Glomerular endothelial cell (primary cell): ENCODE measurements at places on chromosomes 3 and 15. TPM values are rescaled to one million over a fixed set of nuclear protein-coding genes. Genes with fewer than 3 reads are reported as not detected.

- DNase-seq = no peak
These were observed 29.1 kb downstream of the IRAK2 start for GRCh38 chr3:10193692-10194327.

- DNase-seq = no peak
These were observed 632 bp downstream of the MTHFS start for GRCh38 chr15:79896131-79896633.

GRCh38 chr15:89799011-89799911, 15.4 kb downstream of the ANPEP start:
- DNase-seq = no peak

DNA sequence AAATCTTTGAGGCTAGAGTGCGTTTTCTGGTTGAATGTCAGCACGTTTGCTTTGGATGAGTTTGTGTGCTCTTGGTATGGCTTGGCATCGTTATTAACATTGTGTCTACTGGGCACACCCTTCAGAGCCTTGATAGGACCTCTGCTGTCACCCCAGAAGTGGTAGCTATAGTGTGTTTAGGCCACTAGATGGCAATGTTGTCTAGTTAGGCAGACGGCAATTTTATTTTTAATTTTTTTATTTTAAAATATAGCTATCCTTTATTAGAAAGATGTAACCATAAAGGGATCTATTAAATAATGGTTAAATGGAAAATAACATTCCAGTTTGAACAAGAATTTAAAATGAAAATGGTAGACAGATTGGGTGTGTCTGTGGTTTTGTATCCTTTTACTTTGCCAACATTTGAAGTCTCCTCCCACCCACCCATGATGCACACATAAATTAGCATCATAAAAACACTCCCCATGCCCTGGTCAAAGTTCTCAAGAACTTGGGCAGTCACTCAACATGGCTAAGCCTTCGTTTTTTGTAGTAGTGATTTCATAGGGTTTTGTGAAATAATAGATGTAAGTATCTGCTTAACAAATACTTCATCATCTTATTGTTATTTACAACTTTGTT, 200.7 kb downstream of the KCNH8 start:
- DNase-seq = no peak

GRCh38 chr3:192727032-192727847, at the start of gene FGF12:
FGF12 (minus strand) TSS chr3:192727541.
- DNase-seq = no peak

The CP gene
- total RNA-seq = 0.53 TPM in 1 of 2 replicates, not detected in the other

GRCh38 chr3:156311431-156311830, 191.1 kb downstream of the KCNAB1 start:
- no peak for DNase-seq

DNA sequence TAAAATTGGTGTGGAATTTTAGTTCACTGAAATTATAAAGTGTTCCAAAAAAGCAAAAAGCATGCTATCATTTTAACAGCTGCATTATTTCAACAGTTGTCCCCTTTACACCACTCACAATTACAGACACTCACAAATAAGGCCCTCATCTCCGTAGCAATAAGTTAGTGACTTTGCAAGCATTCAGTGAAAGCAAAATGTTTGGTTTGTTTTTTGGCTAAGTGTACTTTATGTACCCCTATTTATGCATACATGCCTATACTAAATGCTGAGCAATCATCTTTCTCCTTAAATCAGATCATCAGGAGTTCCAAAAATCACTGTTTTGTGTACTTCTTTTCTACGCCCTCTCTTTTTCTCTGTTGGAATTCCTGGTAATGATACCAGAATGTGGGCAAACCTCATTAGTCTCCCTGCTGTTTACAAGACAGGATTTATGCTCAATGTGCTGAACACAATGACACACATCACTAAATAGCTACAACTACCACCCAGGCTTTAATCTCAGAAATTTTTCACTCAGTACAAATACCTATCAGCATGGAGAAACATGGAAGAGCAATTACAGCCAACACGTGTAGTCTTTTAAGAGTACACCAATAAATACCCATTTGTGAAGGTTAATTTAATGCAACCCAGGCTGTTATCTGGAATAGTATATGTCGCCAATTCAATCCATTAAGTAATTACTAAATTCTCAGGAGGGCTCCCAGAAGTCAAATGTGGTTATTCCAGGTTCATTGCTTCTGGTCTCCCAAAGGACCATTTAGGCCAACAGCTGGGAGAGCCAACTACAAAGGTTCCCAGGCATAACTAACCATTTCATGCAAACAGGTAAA, 12.0 kb downstream of the ALDH1A2 start:
- no peak for DNase-seq

The KLHDC8B gene
- 98.4 and 110 TPM in 2 replicates for total RNA-seq

- no peak for DNase-seq
These were observed 70.7 kb upstream of the VEPH1 start for GRCh38 chr3:157573780-157574378.

The LRRC31 gene
- not detected in 2 replicates for total RNA-seq

The AGTR1 gene
- total RNA-seq = 0.12 TPM in 1 of 2 replicates, not detected in the other

DNA sequence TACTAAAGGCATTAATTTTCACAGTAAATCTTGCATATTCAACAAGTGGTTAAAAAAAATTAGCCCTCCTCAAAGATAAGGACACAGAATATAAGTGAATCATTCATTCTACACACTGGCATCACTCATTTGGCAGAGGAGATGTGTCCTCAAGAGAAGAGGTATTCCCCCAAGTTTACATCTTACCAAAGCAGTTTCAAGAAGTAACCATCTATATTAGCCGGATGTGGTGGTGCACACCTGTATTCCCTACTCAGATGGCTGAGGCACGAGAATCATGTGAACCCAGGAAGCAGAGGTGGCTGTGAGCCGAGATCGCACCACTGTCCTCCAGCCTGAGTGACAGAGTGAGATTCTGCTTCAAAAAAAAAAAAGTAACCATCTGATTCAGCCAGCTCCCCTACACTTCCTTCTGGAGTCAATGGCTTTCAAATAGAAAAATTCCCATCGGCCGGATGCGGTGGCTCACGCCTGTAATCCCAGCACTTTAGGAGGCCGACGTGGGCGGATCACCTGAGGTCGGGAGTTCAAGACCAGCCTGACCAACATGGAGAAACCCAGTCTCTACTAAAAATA, 15.4 kb downstream of the RAF1 start:
- no peak for DNase-seq

DNA sequence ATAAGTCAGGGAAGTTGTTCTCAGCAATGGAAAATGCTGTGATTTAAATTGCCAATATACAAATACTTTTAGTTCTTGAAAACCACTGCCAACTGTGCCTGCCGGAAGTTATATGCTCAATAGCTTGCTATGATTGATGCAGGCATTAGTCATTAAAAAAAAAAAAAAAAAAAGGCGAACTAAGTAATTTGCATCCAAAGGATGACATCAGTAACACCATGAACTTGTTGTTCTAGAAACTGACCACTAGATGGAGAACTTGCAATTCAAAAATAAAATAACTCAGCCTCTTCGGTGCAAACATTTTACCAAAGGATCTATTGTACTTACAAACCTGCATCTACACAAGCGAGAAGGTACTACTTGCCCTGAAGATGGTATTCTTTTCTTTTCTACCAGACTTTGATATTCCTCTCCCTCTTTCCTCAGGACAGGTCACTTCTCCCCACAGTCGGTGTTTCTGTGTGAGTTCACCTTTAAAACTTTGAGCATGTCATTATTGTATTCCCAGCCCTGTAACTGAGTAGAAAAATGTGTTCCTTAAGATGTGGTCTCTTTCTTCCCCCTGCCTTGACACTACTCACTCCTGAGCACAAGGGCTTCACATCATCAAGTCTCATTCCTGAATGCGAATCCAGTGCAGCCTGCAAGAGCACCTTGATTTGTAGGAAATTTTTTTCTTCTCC, 115.0 kb upstream of the VEPH1 start:
- DNase-seq = peak; percentile 68

GRCh38 chr15:66405007-66405406, 18.3 kb downstream of the MAP2K1 start:
- DNase-seq = no peak

DNA sequence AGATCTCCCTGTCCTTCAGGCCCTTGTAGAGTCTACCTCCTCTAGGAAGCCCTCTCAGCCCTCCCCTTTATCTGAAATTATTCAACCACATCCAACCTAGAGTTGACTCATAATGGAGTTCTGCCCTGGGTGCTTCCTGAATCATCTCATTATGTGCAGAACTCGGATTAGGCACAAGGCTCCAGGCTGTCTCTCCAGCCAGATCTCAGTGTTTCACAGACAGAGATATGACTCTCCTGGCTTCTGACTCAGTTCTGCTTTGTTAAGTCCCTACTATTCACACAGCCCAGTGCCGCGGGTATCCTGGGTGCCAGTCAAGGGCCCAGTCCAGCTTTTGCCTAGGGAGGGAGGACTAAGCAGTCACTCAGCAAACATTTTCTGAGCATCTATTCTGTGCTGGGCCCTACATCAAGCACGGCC, 9.3 kb downstream of the STRA6 start:
- DNase-seq = no peak

DNA sequence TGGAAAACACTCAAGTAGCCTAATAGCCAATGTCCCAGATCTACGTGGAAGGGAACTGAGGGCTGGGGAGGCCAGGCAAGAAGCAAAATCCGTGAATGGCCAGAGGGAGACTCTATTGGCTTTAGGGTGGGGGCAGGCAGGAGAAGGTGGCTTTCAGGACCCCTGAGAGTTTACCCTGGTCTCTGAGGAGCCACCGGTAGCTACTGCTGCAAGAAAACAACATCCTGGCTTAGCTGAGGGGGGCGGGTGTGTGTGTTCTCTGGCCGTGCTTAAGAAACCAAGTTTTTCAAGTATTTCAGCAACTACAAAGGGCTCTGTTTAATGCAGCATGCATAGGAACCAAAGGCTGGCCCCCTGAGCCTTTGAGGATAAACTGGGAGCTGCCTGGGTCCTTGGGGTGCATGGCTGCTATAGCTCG, 47.6 kb upstream of the TRPM1 start:
- no peak for DNase-seq
